Muscle of leg (tissue), 16 donors: ENCODE measurements at places on chromosomes 6 and 20.

DNA sequence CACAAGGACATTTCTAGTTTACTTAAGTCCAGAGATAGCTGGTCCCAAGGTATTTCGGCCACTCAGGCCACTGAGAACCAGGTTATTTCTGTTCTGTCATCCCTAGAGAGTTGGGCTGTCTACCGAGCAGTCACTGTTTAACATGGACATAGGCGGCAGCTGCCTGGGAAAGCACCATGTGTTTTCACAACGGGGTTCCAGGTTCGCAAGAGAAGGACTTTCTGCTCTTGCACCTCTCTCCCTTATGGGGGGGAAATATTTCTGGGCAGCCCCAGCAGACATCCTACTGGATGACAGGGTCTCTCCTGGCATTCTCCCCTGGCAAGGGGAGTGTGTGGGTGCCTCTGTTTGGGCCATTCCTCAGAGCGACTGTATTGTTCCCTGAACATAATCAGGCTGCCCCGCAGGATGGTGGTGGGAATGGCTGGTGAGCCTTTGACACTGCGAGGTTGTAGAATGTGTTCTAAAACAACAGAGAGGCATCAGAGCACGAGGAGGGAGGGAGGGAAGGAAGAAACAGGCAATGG is 64.4 kb upstream of the DUSP22 start:
- no peak for DNase-seq

GRCh38 chr20:3563548-3564177 is 92.8 kb downstream of the ATRN start:
- peak; percentile 55 for DNase-seq

DNA sequence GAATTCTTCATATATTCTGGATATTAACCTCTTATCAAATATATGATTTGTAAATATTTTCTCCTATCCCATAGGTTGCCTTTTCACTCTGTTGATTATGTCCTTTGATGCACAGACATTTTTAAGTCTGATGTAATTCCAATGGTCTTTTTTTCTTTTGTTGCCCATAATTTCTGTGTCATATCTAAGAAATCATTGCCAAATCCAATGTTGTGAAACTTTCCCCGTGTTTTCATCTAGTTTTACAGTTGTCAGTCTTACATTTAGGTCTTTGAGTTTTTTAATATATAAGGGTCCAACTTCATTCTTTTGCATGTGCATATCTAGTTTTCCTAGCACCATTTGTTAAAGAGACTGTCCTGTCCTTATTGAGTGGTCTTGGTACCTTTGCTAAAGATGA is 111.5 kb downstream of the SESN1 start:
- DNase-seq, result no peak

- DNase-seq, result no peak
Measured at GRCh38 chr6:26021001-26021349, 58.4 kb downstream of the TRIM38 start.

DNA sequence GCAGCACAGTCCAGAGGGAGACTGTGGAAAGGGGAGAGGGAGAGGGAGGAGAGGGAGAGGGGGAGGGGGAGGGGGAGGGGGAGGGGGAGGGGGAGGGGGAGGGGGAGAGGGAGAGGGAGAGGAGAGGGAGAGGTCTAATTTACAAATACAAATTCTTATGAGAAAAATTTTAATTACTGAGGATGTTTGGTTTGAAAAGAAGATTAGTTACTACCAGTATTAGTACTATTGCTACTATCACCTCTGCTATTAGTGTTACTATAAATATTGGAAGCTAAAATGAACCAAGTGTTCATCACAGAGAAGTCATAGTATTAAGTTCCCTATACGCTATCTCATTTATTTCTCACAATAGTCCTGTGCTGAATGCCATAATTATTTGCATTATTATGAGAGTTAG is 14.3 kb upstream of the TSBP1 start:
- no peak for DNase-seq

DNA sequence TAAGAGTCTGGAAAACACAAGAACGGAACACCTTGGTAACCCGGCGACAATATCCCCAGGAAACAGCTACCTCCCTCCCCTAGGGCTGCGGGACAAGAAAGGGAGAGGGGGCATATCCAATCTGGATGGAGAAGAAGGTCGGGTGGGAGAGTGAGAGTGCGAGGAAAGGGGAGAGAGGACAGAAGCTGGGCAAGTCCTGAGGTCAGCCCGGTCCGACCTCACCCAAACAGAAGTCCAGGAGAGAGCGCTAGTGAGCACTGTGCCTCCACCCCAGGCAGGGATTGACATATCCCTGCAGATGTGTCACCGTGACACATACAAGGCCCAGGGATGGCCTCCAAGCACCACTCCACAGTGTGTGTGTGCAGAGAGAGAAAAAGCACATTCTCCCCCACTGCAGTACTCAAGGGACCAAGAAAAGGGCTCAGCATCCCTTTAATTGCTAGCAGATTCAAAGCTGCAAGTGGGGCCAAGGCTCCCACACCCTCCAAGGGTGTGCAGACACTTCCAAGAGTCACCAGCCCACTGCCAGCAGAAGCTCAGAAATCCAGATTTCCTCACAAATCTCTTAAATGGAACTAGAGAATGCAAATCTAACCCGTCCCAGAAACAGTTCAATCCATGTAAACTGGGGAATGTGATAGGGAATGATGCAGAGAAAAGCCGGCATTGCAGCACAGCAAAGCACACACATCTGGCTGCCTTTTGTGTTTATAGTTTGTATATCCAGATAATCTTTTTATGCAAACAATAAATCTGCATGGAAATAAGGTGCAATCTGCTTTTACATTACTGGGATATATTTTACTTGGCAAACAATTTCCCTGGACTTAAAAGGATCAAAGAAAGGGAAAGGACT is 3.1 kb downstream of the PXDC1 start:
- DNase-seq, result peak; percentile 82
